T-helper 17 cell (primary cell): ENCODE measurements at places on chromosomes 2 and 18. TPM values are rescaled to one million over a fixed set of nuclear protein-coding genes. Genes with fewer than 3 reads are reported as not detected.

The PPP1R1C gene
- not detected for total RNA-seq

The AQP12A gene
- total RNA-seq: not detected

The TDRD15 gene
- total RNA-seq: 0.13 TPM

The IL1RN gene
- 0.68 TPM for total RNA-seq

The LINC00305 gene
- not detected for total RNA-seq

The SKA1 gene
- 0.39 TPM for total RNA-seq

The PKDCC gene
- total RNA-seq: 1.2 TPM

The ZNF804A gene
- not detected for total RNA-seq
